Stimulated activated CD8-positive, alpha-beta memory T cell treated with anti-CD3 and anti-CD28 coated beads, Interleukin-15, amount 100 ng/mL, for 24 hours (primary cell): ENCODE measurements at places on chromosomes 4 and X.

DNA sequence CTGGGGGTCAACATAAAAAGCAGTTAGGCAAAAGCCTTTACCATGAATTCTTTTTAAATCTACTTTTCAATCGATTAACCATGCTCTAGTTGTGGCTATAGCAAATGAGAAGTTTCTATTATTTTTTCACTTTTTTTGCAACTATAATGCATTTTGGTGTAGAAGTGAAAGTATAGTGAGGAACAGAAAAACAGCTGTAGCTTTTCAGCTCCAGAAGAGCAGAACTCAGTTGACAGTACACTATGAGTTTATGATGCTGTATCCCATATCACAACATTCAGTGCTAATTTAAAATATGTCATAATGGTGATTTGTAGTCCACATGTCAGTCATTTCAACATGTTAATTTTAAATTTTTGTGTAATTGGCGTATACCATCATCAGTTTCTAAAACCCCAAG is 8.7 kb upstream of the MUC7 start:
- DNase-seq: no peak

DNA sequence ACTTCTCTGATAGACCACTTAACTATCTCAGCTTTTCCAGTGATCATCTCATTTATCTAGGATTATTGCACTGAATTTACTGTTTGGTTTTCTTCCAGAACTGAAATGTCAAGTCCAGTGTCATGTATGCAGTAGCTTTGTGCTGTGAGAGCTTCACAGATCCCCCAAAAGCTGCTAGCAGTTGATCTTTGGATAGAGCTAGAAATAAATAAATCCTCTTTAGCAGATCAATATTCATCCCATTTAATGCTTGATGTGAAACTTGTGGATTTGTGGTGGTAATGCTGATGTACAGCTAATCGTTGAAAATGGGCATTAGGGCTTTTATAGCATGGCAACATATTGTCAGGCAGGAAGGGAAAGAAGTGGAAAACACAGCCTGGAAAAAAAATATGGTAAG is 509.6 kb upstream of the FAM241A start:
- no peak for DNase-seq

GRCh38 chr4:16106956-16107355 is 23.1 kb upstream of the PROM1 start:
- no peak for DNase-seq

GRCh38 chr4:71713611-71714203 is 70.2 kb downstream of the GC start:
- no peak for DNase-seq

GRCh38 chr4:116881077-116881476 is 204.3 kb downstream of the TRAM1L1 start:
- DNase-seq: no peak

DNA sequence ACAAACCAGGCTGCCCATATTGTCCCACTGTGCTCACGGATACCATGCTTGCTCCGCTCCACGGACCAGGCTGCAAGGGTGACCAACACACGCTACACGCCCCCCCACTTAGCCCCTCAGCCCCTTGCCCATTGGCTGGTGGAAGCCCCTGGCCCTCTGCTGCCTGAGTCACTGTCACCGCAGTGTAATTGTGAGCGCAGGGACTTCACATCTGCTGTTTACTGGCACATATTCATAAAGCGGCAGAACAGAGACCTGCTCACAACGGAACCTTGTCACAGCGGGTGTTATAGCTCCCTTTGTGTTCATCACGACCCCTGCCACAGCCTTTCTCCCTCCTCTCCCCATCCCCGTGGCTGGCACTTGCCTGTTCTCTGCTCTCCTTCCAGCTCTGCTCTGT is 83.7 kb downstream of the PSAPL1 start:
- no peak for DNase-seq

GRCh38 chr4:143353797-143354196 is 17.1 kb downstream of the GAB1 start:
- DNase-seq: no peak

- no peak for DNase-seq
Observed at GRCh38 chr4:144894573-144894972, 203.4 kb downstream of the ANAPC10 start.

- DNase-seq: no peak
Observed at GRCh38 chr4:89765528-89765927, 71.4 kb downstream of the SNCA start.

- DNase-seq: no peak
Observed at GRCh38 chrX:38943120-38943519, 141.9 kb downstream of the MID1IP1 start.

GRCh38 chrX:22122510-22122909 is 90.4 kb downstream of the PHEX start:
- no peak for DNase-seq

GRCh38 chrX:20056704-20057103 is 60.0 kb downstream of the MAP7D2 start:
- no peak for DNase-seq

- DNase-seq: no peak
Observed at GRCh38 chr4:118823471-118823870, 12.5 kb downstream of the SEC24D start.

DNA sequence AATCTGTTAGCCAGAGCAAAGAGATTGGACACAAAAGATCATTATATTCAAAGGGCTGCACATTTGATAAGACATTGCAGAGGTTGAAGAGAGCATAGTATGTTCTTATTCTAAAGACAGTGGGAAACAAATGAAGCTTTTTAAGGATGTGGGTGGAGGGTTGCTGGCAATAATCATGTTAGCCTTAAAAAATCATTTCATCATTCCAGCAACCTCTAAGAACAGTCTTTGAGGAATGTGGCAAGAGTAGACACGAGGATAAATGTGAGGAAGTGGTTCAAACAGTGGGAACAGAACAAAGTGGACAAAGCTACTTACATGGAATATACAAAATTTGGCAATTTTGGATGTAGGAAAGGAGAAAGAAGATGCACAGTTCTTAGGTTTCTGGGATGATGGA is 167.3 kb upstream of the SPRY1 start:
- DNase-seq: no peak

DNA sequence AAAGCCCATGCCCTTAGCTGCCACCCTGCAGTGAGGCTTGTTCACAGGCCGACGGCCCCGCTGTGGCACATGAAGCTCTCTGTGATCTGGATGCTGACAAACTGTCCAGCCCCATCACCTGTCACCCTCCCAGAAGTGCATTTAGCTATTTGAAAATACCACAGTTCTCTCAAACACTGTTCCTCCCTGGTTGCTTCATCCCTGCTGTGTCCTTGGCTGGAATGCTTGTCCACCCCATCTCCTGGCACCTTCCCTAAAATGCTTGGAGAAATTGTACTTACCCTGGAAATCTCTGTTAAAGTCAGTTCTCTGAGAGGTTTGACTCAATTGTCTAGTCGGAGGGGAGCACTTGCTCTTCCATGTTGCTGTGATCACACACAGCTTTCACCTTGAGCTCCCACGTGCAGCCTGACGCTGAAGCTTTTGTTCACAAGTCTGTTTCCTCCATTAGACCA is 10.1 kb downstream of the SYNPO2 start:
- no peak for DNase-seq

DNA sequence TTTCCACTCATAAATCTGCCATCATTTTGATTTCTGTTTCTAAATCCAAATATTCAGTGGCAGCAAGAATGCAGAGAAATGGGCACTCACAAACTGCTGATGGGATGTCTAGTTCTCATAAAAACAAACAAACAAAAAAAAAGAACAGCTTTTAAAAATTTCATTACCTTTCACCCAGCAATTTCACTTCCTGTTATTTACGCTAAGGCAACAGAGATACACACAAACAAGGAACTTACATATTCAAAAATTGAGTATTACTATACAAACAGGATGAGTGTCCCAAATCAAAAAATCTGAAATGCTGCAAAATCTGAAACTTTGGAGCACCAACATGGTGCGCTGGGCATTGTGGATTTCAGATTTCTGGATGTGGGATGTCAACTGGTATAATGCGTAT is 36.4 kb downstream of the FAT1 start:
- DNase-seq: no peak

GRCh38 chr4:101191302-101192098 is 155.8 kb downstream of the PPP3CA start:
- no peak for DNase-seq

- DNase-seq: no peak
Observed at GRCh38 chr4:109665783-109666485, 37.3 kb downstream of the CASP6 start.

DNA sequence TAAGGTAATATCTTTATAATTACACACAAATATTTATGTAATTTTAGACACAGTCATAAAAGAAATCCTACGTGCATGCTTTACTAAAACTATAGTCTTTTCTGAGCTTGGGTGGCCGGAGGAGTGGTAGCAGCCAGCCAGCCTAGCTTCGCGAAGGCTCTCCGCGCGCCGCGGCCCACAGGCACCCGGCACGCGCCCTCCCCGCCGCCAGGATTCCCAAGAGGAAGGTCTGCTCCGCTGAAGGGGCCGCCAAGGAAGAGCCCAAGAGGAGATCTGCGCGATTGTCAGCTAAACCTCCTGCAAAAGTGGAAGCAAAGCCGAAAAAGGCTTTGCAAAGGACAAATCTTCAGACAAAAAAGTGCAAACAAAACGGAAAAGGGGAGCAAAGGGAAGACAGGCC is 8.7 kb upstream of the PJA1 start:
- DNase-seq: no peak

- DNase-seq: no peak
Observed at GRCh38 chr4:170627418-170627817, 537.7 kb upstream of the AADAT start.

- DNase-seq: no peak
Observed at GRCh38 chrX:133269168-133269567, 51.0 kb upstream of the TFDP3 start.
